Jurkat, Clone E6-1 (cell line): ENCODE measurements at places on chromosomes 13 and 19.
A peak's percentile ranks its signal among the peaks of the same experiment; 100 is the strongest.

GRCh38 chr13:112333756-112334543 lies 42.2 kb upstream of the SPACA7 start:
- no peak for DNase-seq

DNA sequence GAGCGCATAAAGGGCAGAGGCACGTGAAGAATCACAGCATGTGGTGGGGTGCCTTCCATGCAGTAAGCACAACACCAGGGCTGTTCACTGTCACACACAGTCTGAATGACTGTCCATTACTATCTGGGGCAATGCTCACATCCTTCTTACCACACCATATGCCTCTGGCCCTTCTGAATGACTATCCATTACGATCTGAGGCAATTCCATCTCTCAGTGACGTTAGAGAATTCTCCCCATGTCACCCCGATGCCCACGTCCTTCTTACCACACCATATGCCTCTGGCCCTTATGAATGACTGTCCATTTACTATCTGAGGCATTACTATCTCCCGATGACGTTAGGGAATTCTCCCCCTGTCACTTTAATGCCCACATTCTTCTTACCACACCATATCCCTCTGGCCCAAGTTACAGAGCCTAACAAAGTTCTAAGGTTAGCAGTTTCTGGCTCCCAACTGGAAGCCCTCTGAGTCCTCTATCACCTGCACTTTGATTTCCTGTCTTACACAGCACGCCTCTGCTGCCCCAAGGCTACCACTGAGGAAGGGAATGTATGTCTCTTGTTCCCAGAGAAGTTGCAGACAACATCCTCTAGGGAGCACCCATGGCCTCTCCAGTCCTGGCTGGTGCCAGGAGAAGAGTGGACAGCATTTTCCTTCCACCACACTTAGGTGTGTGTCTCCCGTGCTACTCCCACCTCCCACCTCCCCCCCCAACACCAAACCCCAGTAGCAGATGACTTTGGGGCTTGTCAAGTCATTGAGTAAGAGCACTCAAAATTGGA lies 154.8 kb downstream of the COG6 start:
- no peak for DNase-seq

- no peak for DNase-seq
Measured at GRCh38 chr13:112072534-112073244, 5.7 kb downstream of the SOX1 start.

DNA sequence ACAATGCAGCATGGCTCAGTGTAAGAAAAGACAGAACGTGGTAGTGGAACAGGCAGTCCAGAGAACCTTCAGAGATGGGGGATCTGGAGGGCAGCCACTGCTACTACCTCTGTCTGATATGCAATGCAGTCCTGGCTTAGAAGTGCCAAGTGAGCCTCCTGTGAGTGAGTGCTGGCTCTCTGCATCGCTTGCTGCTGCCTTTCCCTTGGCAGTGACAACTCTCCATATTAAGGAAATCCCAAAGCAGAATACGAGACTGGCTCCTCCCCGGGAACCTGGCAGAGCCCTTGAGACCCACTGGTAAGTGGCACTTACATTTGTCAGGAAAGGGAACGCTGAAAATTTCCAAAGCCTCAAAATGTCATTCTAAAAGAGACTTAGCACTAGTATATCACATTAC lies 7.5 kb downstream of the DOCK9 start:
- DNase-seq = no peak

DNA sequence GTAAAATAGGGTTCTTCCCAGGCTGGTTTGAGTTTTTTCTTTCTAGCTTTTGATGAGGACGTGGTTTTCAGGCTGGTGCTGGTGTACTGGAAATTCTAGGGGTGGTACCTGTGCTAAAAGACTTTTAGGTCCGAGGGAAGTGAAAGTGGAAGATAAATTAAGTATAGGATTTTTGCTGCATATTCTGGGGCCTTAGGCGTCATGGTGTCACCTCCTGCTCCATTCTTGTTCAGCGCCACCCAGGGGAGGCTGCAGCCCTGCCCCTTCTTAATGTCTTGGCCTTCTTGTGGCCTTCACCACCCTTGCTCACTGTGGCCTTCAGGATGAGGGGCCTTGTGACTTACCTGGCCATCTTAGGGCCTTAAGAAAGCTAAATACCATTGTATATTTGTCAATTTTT lies 12.4 kb downstream of the ZNF552 start:
- no peak for DNase-seq

GRCh38 chr13:28355822-28356371 lies 139.0 kb downstream of the FLT1 start:
- peak; percentile 77 for DNase-seq

GRCh38 chr19:5339950-5340636 lies 519 bp downstream of the PTPRS start:
- no peak for DNase-seq

DNA sequence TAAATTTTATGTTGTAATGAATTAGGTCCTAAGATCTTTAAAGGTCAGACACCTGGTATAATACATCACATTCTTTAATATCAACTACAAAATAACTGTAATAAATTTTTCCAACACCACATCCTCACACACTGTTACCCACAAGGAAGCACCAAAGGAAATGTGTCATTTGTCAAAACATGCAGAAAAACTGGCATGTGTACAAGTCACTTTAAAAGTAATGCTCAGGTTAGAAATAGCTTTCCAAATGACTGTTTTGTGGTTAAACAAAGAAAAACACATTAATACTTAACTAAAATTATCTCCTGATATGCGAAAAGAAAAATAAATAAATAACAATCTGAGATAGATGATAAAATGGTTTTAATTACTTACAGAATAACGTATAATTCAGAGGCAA lies 74.7 kb downstream of the MZT1 start:
- no peak for DNase-seq

GRCh38 chr13:110017379-110017778 lies 231.0 kb upstream of the IRS2 start:
- DNase-seq = no peak

GRCh38 chr13:30846311-30846710 lies 59.8 kb upstream of the MEDAG start:
- DNase-seq = no peak

GRCh38 chr19:39264306-39265290 lies 3.6 kb upstream of the IFNL2 start:
- no peak for DNase-seq

DNA sequence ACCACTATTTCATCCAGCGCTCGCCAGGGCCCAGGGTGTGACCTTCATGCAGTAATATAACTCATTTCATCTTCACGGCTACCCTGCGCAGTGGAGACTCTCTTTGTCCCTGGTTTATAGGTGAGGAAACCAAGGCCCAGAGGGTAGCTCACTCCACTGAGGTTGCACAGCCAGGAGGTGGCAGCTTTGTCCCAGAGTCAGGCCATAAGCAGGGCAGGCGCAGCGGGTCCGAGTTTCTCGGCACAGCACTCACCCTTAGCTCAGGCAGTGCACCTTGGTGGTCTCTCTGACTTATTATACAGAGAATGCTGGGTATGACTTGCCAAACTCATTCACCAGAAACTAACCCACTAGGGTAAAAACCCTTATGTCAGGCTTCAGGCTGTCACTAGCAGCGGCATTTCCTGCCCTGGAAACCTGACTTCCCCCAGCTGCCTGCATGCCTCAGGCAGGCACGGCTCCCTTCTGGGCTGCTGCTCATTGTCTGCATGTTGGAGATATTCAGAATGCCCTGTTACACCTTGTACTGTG lies 24.5 kb downstream of the PPP5C start:
- no peak for DNase-seq

DNA sequence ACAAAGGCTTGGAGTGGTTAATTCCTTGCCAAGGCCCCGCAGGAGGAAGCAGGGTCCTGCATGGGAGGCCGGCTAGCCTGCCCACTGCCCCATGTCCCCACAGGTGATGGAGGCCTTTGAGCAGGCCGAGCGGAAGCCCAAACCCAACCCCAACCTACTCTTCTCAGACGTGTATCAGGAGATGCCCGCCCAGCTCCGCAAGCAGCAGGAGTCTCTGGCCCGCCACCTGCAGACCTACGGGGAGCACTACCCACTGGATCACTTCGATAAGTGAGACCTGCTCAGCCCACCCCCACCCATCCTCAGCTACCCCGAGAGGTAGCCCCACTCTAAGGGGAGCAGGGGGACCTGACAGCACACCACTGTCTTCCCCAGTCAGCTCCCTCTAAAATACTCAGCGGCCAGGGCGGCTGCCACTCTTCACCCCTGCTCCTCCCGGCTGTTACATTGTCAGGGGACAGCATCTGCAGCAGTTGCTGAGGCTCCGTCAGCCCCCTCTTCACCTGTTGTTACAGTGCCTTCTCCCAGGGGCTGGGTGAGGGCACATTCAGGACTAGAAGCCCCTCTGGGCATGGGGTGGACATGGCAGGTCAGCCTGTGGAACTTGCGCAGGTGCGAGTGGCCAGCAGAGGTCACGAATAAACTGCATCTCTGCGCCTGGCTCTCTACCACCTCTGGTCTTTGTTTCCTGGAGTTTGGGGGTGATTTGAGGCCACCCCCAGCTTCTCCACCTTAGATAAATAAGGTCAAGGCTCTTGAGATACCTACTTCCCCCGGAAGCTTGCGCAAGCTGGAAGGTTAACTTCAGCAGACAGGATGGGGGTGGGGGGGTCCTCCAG lies 2.6 kb downstream of the B3GNT8 start:
- no peak for DNase-seq

DNA sequence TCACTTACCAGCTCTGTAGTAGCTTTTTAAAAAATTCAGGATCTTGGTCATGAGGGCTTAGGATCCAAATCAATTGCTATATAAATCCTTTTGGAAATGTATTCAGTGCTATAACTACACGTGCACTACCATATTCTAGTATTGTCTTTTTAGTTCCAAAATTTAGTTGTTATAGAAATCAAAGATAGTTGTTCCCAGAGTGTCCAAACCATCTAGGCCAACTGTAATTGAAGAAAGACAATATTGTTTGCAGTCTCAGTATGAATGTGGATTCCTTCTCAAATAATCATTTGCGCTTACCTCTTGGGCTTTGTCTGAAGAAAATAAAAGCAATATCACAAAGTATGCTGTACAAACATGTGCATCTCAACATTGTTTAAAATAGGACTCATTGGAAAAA lies 184.1 kb upstream of the EDNRB start:
- DNase-seq = no peak

DNA sequence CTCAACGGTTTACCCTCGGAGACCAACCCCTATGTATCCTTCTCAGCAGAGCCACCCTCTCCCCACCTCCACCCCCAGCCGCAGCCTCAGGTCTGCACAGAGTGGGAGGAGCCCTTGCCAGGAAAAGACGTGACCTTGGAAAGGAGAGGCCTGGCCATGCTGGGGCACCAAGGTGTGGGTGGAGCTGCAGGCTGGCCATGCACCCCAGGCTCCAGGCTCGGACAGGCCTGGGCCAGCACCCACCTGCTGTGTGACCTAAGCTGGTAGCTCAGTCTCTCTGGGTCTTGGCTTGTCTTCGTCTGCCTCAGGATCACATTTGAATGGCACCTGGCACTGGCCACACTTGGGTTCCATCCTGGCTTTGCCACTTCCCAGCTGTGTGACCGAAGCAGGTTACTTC lies 29.5 kb downstream of the CCDC8 start:
- DNase-seq = no peak

GRCh38 chr13:112730157-112730671 lies 40.4 kb downstream of the ATP11A start:
- no peak for DNase-seq

- no peak for DNase-seq
Measured at GRCh38 chr13:80989241-80989640, 648.3 kb upstream of the SPRY2 start.

DNA sequence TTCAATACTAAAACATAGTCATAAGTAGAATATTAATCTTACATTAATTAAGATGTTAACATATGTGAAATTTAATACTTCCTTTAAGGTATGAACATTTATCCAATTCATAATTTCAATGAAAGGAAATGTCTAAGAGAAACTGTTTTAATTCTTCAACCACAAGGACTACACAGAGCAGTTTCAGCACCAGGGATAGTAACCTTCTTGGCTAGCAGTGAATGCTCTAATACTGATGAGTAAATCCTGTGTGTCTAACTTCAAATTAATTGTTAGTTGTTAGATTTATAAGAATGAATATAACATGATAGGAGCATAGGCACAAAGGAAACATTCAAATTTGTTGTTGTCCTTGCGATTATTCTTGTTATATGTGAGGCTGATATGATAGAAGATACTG lies 15.6 kb upstream of the NBEA start:
- peak; percentile 39 for DNase-seq

GRCh38 chr19:42254850-42255765 lies at the start of gene ERF:
Gene ERF (minus strand): TSS chr19:42255128. CDS start chr19:42254999, 129 bp downstream.
- DNase-seq = peak; percentile 71

GRCh38 chr13:111462221-111462764 lies 141.9 kb downstream of the TEX29 start:
- no peak for DNase-seq

DNA sequence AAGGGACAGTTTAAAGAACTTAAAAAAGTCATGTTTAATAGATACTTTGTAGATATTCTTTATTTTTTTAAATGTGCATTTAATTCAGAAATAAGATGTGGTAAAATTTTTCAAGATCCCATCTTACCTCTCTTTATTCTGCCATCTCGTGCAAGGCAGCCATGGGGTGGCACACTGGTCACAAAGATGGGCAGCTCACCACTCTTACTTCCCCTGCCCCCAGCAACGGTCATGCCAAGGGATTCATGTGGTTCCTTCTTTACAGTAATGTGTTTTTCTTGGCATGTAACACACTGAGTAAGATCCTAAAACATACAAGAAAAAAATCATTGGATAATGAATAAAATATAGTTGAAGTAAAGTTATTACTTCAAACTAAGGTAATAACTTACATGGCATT lies 64.2 kb downstream of the LNX2 start:
- DNase-seq = no peak

GRCh38 chr13:90689111-90689510 lies 658.4 kb upstream of the MIR17HG start:
- no peak for DNase-seq

- DNase-seq = no peak
Measured at GRCh38 chr19:37333457-37333856, 37.4 kb upstream of the ZNF527 start.

GRCh38 chr13:102907886-102908515 lies 62.2 kb downstream of the ERCC5 start:
- no peak for DNase-seq

- no peak for DNase-seq
Measured at GRCh38 chr19:18046059-18046718, 38.2 kb downstream of the ARRDC2 start.

DNA sequence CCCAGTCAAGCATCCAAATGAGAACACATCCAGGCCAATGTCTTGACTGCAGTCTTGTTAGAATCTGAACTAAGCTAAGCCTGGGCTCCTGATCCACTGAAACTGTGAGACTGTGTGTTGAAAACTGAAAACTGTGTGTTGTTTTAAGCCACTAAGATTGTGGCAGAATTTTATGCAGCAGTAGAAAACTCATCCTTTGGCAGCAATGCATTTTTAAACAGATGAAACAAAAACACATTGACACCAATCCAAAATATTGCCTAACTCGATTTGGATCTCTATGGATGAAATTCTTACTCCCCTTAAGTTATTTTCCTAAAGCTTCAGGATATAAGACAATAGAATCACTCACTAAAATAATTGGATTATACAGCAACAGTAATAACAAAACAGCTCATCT lies 202.3 kb upstream of the KLF12 start:
- DNase-seq = no peak

DNA sequence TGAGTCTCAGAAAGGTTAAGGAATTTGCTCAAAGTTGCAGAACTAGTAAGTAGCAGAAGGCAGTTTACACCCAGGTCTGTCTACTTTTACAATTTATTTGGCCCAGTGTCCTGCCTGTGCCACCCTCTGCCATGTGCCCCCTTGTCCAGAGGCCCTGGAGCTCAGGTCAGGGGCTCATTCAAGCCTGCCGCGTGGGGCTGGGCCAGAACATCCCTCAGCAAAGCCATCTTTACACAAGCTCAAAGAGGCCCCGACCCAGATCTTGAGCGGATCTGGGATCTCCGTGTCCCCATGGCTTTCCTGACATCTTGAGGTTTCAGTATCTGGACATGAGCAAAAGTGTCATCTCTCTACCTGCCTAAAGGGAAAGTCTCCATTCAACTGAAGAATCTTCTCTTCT lies 76.4 kb upstream of the VSTM2B start:
- DNase-seq = no peak
